ENCODE measurements at places on chromosomes 5 and 9. TPM values are rescaled to one million over a fixed set of nuclear protein-coding genes. Genes with fewer than 3 reads are reported as not detected.

SLC34A1 gene
- not detected for total RNA-seq

DNA sequence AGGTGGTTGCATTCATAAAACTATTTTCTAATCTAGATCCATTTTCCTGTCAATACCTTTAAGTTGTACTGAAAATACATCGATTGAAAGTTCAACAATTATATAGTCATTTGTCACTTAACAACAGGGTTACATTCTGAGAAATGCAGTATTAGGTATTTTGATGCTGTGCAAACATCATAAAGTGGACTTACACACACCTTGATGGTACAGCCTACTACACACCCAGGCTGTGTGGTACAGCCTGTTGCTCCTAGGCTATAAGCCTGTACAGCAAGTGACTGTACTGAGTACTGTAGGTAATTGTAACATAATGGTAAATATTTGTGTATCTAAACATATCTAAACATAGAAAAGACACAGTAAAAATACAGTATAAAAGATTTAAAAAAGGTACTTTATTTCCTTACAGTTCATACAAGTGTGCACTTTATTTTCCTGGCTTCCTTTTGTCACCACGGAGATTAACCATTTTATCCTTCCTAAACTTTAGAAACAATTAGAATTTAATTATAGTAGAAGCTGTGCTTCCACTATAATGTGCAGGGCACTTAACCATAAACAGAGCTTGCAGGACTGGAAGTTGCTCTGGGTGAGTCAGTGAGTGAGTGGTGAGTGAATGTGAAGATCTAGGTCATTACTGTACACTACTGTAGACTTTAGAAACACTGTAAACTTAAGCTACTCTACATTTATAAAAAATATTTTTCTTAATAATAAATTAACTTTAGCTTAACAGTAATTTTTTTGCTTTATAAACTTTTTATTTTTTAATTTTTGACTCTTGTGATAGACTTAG lies 42.9 kb upstream of the MEF2C start:
- DNase-seq: no peak

DNA sequence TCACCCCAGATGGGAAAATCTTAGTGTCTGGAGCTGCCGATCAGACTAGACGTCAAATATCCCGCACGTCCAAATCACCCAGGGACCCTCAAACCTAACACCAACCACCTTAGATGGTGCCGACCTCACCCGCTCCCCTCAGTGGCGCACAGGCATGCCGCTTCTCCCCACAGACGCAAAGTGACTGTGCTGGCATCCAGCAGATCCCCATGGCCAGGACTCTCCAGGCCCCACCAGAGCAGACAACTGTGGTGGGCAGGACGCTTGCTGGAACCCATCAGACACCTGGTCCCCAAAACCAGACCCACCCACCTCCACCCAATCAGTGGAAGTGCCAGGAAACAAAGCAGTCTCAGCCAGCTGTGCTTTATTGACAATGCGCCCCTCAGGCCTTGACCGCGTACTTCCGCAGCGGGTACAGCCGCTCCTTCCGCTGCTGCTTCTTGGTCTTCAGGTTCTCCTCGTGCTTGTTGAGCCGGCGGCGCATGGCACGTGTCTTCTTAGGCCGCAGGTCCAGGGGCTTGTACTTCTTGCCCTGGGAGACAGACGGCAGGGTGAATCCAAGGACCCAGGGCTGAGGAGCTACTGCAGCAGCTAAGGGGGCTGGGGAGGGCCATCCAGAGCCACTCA lies 4.1 kb downstream of the RPL35 start:
- no peak for DNase-seq

DNA sequence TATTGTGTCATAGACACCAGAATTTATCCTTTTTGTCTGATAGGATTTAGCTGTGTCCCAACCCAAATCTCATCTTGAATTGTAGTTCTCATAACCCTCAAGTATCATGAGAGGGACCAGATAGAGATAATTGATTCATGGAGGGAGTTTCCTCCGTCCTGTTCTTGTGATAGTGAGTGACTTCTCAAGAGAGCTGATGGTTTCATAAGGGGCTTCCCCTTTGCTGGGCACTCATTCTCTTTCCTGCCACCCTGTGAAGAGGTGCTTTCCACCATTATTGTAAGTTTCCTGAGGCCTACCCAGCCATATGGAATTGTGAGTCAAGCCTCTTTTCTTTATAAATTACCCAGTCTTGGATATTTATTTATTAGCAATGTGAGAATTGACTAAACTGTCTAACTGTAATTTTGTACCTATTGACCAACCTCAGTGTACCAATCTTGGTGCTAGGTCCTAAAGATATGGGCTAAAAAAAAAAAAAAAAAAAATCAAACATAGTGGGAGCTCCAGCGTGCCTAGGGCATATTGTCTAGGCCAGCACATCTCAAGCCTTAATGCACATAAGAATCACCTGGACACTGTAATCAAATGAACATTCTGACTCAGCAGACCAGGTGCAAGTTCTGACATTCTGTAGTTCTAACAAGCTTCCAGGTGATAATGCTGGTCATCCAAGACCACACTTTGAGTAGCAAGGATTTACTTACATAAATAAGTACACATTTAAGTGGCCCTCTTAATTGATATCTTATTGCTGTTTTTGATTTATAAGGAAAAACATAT lies 30.5 kb downstream of the ST8SIA4 start:
- DNase-seq: no peak

DNA sequence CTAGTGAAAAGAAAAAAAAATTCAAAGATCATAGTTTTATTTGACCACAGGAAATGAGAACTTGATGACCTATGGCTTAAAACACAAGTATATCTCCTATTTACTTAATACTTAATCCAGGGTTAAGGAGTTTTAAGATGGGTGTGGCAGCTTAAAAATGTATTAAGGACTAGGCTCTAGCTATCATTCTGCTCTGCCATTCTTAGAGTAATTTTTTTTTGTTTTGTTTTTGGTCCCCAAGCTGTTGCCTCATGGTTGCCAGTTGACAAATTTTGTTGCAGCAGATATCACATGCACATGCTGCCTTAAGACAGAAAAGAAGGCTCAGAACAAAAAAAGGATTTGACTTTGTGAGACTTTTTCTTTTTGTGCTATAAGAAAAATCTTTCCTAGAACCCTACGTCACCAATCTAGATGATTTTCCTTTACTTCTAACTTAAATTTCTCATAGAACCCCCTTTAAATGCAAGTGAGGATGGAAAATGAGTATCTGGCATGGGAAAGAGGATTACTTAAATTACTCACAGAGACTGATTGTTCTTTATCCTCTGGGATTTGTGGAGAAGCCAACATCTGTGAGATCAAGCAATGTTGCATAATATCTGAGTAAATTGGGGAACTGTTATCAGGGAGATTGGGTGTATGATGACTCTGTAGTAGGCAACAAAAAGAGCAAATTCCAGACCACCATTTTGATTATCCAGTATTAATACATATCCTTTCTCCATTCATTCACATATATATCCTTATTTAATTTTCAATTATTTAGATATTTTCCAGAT lies 364.7 kb upstream of the CD180 start:
- no peak for DNase-seq

GRCh38 chr5:101103874-101104273 lies 200.8 kb upstream of the ST8SIA4 start:
- DNase-seq: no peak

- no peak for DNase-seq
Measured at GRCh38 chr9:110874963-110875674, 163.2 kb downstream of the LPAR1 start.

DNA sequence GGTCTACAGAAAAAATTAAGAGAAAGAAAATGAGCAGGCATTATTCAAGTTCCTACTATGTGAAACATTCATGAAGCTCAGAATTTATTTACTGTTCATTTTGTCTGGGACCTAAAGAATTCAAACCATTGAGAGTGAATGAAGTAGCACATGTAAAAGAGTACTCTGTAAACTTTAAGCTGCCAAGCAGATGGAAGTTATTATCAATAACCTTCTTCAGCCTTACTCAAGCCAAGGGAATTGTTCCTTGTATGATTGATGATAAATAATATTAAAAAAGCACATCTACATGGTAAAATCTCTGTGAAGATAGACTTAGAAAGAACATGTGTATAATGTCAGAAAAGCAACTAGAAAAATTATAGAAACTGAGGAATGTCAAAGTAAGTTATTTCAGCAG lies 17.8 kb upstream of the GLIS3 start:
- DNase-seq: no peak

- no peak for DNase-seq
Measured at GRCh38 chr9:15433191-15433590, 10.5 kb downstream of the SNAPC3 start.

DNA sequence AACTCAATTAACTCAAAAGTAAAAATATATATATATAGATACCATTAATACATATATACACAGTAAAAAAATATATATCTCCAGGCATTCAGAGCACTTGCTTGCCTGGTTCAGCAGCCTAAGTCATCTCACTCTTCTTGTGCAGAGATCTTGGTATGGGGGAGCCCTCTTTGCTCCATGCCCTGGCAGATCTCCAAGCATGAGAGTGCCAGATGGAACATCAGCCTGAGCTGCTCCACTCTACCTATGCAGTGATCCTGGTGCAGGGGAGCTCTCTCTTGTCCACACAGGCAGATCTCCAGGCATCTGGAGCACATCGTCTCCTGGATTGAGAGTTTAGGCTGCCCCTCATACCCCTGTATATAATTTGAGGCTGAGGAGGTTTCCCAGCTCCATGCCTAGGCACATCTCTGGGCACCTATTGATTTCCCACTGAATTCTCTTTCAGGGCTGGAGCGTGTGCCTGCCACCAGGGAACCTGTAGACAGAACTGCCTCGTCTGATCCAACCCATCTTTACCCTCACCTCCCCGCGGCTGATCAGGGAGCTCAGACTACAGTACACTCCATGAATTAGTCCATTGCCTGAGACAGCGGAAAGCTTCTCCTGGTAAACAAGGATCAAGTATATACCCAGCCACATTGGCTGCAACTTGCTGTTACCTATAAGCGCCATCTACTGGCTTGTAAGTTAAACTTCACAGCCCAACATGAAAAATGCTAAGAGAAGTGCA lies 342.4 kb upstream of the GRIA1 start:
- DNase-seq: no peak

- DNase-seq: no peak
Measured at GRCh38 chr9:131421691-131422090, 27.8 kb downstream of the PRRC2B start.

GLIPR2 gene
- total RNA-seq: 71.1 TPM

DNA sequence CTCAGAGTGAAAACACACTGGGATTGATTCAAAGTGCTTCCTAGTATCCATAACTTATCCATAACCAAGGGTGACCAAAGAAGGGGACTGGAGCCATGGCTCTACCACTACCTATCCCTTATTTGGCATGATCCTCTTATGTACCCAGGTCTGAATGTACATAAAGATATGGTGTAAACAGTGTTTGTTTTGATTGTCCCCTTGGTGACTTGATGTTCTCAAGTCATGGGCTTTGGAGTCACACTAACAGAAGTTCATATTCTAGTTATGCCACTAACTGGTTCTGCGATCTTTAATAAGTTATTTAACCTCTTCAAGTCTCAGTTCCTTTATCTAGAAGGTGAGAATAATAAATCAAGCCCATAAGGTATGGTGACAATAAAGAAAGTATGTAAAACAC lies 283.4 kb upstream of the PTGER4 start:
- no peak for DNase-seq

- no peak for DNase-seq
Measured at GRCh38 chr9:85445887-85446286, 295.9 kb downstream of the AGTPBP1 start.

DNA sequence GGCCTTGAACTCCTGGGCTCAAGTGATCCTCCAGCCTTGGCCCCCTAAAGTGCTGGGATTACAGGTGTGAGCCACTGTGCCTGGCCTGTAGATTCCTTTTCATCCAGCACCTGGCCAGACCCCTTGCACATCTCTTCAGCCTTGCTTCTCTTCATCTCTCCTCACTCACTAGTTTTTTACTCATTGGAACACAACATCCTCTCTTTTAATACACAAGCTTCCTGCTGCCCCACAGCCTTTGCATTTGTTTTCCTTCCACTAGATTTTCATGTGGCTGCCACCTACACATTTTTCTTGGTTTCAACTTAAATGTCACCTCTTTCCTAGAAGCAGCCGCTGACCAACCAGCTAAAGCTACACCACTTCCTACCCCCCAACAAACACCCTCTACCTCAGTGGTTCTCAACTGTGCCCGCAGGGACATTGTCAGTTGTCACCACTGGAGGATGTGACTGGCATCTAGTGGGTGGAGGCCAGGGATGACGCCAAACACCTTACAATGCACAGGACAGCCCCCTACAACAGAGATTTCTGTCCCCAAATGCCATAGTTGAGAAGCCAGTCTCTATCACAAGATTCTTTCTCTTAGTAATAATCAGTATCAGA lies 33.7 kb downstream of the HAVCR1 start:
- no peak for DNase-seq

- no peak for DNase-seq
Measured at GRCh38 chr5:101292199-101292598, 389.1 kb upstream of the ST8SIA4 start.

GRCh38 chr5:177427211-177427822 lies 841 bp downstream of the GRK6 start:
- no peak for DNase-seq

RGS7BP gene
- total RNA-seq: 4.6 TPM

FAM240B gene
- not detected for total RNA-seq

DNA sequence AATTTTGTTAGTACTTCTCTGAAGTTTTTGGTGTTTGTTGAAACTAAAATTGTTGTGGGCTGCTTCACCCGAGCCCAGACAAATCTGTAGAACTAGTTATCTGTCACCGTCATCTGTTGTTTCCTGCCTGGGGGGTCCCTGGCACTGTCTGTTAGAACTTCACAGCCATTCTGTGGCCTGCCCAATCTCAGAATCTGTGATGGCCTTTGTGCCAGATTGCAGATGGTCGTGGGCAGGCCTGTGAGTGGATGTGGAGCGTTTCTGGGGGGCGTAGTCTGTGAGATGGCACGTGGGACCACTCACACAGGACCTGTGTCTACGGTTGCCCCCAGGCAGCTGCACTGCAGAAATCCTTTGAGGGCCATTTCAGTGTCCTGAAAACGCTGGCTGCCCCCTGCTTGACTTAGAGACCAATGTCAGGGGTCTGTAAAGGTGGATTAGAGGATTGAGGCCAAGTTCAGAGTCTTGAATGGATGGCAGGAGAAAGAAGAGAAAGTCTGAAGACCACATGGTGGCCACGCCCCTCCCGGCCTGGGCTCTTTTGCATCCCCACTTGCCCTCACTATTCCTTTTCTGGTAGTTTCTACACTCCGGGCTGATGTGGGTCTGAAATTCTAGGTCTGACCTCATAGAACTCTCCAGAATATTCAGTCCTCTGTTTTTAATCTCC lies 38.3 kb downstream of the TRIO start:
- no peak for DNase-seq

DNA sequence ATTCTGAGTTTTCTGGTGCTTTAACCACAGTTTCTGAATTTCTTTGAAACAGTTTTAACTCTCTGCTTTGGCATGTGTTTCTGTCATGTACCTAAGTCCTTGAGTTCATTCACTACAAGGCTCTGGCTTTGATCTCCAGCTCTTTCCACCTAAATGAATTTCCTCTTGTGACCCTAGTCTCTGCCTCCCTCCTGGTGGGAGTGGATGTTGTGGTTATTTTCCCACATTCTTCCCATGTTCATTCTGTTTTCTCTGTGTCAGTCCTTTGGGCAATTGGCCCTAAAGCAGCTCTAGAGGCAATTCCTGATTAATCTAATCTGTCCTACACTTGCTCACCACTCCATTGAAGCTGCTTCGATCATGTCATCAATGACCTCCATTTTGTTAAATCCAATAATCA lies 28.4 kb upstream of the DPYSL3 start:
- DNase-seq: no peak

Data from omental fat pad (tissue), 4 donors.